ENCODE measurements at places on chromosomes 11 and 22. TPM values are rescaled to one million over a fixed set of nuclear protein-coding genes. Genes with fewer than 3 reads are reported as not detected.

Gene APOL6
- polyA plus RNA-seq: 1.9 TPM

Gene CD6
- polyA plus RNA-seq: 0.07 TPM

Gene GSTT2B
- 0.30 TPM for polyA plus RNA-seq

Gene CRYBB3
- polyA plus RNA-seq: not detected

Gene RAG2
- not detected for polyA plus RNA-seq

Gene MUC5AC
- 0.18 TPM for polyA plus RNA-seq

Gene LDHAL6A
- not detected for polyA plus RNA-seq

Gene OR52E8
- not detected for polyA plus RNA-seq

Gene GTF2H1
- 36.3 TPM for polyA plus RNA-seq

Gene OR51L1
- not detected for polyA plus RNA-seq
